ENCODE measurements at places on chromosomes 5 and 9.

- no peaks in the 10 kb centered on the region for H3K27me3 ChIP-seq
- peak overlapping the region; percentile 27 for H3K4me3 ChIP-seq
- H3K4me1 ChIP-seq = no peaks in the 10 kb centered on the region
- no peaks in the 10 kb centered on the region for H3K36me3 ChIP-seq
- no peak overlapping the region for H3K27ac ChIP-seq
- DNase-seq = no peak
Observed at GRCh38 chr5:67537439-67538148, 341.0 kb upstream of the CD180 start.

DNA sequence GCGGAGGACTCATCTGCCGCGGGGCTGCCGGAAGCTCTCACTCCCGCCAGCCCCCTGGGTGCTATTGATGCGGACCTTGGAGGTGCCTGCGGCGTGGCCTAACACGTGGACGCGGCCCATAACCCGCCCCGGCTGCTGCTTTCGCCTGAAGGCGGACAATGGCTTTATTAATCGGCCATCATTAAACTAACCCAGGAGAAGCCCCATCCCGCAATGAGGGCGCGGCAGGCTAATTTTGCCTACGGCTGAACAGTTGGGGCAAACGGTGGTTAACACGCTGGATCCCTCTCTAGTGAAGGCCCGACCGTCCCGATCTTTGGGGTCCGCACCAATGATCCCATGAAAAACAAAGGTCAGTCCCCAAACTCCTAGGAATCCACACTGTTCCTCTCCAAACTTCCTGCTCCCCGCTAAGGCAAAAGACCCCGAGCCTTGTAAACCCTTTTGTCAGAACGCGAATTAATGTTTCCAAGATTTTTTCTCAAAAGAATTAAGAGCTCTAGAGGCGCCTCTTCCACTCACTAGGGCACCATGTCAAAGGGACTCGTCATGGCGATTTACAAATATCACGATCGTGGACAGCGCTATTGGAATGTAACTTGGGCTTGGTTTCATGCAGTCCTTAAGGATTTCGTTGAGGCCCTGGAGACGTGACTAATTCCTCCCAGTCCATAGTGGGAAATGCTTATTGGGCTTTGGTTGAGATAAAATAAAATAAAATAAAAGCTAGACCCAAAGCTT, 193.1 kb downstream of the MEF2C start:
- H3K36me3 ChIP-seq = no peaks in the 10 kb centered on the region
- peaks cover 3% of the 10 kb centered on the region for H3K4me1 ChIP-seq
- peaks cover 96% of the 10 kb centered on the region for H3K27me3 ChIP-seq
- DNase-seq = no peak
- H3K4me3 ChIP-seq = no peak overlapping the region

DNA sequence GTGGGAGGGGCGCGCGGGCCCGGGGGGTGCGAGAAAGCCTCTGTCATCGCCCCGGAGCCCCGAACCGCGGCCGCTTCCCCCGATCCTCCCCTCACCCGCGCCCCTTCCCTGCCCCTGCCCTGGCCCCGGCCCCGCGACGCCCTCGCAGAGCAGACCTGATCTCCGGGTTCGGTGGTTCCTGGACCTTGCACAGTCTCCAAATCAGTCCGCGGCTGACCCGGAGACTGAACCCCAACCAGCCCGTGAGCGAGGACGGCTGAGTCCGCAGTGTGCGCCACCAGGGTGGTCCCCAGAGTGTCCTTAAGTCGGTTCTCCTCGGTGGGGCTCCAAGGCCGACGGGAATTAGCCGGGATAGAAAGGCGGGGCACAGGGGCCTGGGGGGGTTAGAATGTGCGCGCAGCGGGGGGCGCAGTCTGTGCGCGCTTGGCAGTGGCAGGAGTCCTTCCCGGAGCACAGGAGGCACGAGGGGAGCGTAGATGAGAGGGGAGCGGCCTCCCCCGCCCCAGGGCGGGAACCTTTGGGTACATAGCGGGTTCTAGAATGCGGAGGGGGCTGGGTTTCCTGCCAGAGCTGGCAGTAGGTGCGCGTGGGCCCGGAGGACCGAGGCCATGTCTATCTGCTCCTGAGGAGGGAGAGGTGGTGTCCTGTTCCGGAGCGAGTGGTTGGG, 779 bp downstream of the PKN3 start:
- H3K4me3 ChIP-seq = peak overlapping the region; percentile 74
- DNase-seq = no peak
- H3K4me1 ChIP-seq = no peaks in the 10 kb centered on the region
- peak overlapping the region; percentile 58 for H3K27ac ChIP-seq

DNA sequence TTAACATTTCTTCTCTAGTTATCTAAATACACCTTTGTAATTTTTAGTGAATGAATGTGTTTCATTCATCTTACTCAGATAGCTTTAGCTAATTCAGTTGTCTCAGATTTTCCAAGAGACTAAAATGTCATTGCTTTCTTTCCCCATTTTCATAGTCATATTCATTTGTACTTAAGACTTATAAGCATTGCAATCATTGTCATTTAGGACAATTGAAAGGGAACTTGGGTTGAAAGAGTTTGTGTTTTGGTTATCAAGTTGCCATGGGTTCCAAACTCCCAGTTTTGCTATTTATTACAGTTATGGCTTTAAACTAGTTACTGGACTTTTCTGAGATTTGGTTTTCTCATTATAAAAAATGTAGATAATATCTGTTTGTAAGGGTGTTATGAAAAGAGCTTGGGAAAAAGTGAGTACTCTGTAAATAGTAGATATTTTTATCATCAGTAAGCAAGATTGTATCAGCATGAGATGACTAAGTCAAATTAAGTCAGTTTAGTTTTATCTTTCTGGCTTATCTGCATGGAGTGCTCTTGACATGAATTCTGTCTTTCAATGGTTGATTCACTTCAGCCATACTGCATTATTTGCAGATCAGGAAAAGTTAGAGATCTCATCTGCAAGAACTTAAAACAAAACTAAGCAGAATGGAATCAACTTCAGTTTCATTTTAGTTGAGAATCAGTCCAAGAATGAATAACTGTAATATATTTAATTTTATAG, 107.5 kb downstream of the PBX3 start:
- no peak overlapping the region for H3K4me3 ChIP-seq
- H3K4me1 ChIP-seq = peaks cover 3% of the 10 kb centered on the region
- no peaks in the 10 kb centered on the region for H3K27me3 ChIP-seq
- no peaks in the 10 kb centered on the region for H3K36me3 ChIP-seq
- peak; percentile 67 for DNase-seq
